ENCODE measurements at places on chromosomes 7 and 10. TPM values are rescaled to one million over a fixed set of nuclear protein-coding genes. Genes with fewer than 3 reads are reported as not detected.

- DNase-seq: peak; percentile 62
These were observed 26.4 kb upstream of the SRGN start for GRCh38 chr10:69061305-69062161.

DNA sequence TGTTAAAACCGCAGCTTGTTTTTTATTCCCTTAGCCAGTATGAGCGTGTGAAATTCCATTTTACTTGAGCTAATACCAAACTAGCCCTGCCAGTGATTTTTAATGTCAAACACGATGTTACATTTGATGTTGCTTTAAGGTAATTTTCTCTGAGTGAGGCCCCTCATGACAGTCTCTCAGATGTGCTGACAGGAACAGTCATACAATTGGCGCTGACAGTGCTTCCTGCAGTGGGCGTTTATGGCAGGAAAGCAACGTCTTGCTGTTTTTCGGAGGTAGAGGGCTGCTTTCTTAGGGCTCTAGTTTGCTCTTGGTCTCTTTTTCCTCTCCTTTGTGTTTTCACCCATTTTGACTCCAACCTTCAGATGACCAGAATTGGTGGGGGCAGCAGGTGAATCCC, 19.3 kb downstream of the PON1 start:
- DNase-seq: no peak

DNA sequence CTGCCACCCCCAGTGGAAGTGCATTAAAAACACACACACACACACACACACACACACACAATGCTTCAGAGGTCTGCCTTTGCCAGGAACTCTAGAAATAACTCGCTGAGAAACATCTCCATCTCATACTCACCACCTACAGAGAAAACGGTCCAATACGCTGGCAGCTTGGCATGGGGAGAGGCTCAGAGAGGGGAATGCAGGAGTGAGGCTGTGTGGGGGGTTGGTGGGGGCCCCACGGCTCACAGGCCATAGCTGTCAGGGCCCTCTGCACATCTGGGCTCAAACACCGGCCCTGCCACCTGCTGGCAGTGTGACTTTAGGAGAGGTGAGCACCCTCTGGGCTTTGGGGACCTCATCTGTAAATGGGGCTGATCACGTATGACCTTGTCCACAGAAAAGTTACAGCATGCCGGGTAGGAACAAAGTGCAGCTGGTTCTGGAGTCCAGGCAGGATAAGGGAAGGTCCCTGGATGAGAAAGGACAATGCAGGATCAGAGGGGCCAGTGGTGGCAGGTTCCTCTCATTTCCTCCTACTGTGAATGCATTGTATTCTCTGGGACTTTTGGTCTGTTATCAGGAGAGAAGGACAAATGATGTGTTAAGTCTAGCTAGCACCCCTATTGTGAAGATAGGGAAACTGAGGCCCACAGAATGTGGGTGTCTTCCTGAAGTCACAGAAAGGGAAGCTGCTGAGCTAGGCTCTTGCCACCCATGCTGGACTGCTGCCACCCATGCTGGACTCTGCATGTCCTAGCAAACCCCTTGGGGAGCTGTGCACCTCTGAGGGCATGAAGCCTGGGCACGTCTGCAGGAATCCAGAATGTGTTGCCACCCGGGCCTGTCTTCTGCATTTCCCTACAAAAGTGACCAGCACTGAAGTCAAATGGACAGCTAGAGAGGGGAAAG, 404.6 kb downstream of the RPS24 start:
- no peak for DNase-seq

- DNase-seq: no peak
These were observed 12.3 kb downstream of the ELN start for GRCh38 chr7:74040101-74040790.

DNA sequence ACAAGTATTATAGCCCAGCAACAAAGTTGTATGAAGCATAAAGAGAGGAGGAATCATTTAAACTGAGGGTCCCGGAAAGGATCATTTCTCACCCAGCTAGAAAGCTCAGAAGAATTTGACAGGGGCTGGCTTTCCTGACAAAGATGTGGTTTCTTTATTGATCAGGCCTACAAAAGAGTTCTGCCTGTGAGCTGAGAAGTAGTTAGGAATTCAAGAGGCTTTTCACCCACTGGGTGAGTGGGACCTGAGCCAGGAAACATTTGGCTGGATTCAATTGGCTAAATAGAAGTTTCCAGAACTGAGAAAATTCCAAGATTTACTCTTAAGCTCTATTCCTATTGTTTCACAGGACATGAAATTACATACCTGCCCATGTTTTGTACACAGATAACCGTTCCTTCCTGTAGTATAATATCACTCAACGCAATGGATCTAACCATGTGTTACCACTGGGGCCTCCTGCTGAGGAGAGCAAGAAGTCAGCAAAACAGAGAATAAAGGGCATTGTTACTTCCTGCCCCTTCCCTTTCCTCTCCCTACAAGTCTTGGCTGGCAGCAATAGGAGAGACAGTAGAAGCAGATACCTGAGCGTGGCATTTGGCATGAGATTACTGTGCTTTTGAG, 53.9 kb upstream of the PAPSS2 start:
- peak; percentile 41 for DNase-seq

DNA sequence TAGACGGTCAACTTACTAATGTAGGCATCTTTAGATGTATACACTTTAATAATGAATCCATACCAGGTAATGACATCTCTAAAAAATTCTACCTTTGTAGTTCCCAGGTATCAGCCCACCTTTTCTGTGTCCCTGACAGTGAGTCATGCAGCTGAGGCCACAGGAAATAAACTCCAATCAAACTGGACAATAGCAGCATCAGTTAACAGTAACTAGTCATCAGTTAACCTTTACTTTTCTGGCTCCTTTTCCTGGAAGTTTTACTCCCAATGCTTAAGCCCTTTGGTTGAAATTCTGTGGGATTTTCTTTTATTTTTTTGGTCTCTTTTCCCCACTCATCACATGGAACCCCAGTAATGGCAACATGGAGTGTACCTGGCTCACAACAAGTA, 617.6 kb downstream of the SORCS3 start:
- no peak for DNase-seq

DNA sequence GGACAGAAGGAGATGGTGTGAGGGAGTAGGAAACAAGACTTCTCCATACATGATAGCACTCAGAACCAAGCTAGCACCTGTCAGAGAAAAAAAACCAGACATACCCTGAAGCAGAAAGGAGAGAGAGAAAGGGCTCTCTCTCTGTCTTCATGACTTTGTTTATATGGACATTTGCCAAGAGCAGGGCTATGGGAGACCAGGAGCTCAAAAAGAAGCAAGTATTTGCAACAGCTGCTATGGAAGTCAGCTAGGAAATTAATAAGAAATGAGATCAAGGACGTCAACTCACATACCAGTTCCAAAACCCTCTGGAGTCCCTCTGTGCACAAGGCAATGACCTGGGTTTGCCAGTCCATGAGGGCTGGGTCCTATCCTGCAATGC, 111.6 kb downstream of the SGMS1 start:
- DNase-seq: no peak

DNA sequence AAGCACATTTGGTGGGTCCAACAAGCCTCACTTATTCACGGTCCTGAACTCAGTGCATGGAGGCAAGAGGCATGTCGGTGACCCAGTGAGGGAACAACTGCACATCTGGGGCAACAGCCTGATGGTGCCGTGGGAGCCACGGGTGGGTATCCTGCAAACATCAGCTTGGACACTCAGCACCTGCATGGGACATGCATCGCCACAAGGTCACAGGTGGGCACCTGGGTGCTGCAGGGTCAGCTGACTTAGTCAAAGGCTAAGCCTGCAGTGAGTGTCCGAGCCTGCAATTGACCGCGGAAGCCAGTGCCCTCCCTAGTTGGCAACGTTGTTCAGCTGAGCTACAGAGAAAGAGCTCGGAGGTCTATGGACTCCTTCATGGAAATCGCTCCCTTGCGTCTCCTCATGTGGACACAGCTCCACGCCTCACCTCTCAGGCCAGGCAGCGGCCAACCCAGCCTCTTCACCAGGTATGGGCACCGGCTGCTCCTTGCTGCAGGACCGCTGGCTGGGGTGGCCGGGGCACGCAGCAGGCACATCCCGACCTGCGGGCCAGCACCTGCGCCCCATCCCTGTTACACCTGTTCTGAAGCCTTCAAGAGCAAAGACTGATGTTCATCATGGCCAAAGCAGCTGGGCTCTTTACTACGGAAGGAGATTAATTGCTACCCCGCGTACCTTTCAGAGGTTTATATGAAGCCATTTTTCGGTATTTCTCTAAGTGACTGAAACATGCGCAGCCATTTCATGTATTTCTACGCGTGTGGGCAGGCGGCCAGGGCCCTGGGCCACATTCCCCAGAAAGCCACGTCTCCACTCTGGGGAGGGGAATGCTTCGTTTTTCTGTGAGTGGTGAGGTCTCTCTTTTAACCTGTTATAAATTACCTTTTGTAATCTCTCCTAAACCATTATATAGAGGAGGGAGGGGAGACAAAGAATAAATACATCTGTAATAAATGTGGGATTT, 380.7 kb downstream of the DNAJB6 start:
- DNase-seq: no peak

GRCh38 chr7:96157856-96158255, 164.0 kb downstream of the SLC25A13 start:
- no peak for DNase-seq

DNA sequence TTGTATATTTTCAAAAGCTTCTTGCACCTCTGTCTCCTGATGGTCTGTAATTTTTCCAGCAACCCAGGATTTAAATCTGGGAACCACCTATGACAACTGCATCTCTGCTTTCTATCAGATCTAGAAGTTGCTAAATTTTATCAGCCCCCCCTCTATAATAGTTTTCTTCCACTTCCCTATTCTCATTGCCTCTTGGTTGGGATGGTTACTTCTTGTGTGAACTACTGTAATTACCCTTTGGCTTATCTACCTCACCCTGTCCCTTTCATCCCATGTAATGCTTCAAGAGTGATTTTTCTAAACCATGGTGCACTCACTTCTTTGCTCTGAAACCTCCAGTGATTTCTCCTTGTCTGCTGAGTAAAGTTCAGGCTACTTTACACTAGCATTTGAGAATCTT, 92.3 kb downstream of the BMPR1A start:
- no peak for DNase-seq

The C10orf143 gene
- 3.6 TPM for total RNA-seq

The CYP2C9 gene
- not detected for total RNA-seq
